Stimulated activated CD4-positive, alpha-beta T cell treated with anti-CD3 and anti-CD28 coated beads, Interleukin-1b, Interleukin-23, amount 100 ng/mL, for 24 hours (primary cell): ENCODE measurements at places on chromosomes 7 and 10.

DNA sequence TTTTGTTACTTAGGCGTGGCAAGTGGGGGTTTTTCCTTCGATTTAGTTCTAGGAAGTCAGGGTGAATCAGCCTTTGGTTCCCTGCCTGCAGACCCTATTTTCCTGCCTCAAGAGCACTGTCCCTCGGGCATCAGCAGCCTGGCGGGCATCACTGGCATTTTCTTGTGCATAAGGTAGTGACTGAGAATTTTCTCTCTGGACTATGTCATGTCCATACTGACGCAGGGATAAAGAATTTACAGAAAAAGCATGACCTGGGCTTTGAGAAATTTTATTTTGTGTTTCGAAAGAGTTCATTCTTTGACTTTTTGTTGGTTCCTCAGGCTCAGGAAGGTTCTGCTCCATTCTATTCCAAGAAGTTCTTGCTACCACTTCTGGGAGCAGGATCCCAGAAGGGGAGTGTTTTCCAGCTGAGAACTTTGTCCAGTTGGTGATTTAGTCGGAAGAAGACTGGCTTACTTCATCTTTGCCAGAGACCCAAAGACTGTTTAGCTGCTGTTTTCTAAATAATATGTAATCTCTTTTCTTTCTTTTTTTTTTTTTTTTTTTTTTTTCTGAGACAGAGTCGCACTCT, 213.9 kb upstream of the SH2B2 start:
- DNase-seq = no peak

- DNase-seq = no peak
Observed at GRCh38 chr10:93553482-93554315, 12.8 kb upstream of the FFAR4 start.

- no peak for DNase-seq
Observed at GRCh38 chr10:62414359-62414758, 40.2 kb downstream of the ZNF365 start.

- DNase-seq = no peak
Observed at GRCh38 chr7:30995536-30995935, 31.8 kb downstream of the GHRHR start.

DNA sequence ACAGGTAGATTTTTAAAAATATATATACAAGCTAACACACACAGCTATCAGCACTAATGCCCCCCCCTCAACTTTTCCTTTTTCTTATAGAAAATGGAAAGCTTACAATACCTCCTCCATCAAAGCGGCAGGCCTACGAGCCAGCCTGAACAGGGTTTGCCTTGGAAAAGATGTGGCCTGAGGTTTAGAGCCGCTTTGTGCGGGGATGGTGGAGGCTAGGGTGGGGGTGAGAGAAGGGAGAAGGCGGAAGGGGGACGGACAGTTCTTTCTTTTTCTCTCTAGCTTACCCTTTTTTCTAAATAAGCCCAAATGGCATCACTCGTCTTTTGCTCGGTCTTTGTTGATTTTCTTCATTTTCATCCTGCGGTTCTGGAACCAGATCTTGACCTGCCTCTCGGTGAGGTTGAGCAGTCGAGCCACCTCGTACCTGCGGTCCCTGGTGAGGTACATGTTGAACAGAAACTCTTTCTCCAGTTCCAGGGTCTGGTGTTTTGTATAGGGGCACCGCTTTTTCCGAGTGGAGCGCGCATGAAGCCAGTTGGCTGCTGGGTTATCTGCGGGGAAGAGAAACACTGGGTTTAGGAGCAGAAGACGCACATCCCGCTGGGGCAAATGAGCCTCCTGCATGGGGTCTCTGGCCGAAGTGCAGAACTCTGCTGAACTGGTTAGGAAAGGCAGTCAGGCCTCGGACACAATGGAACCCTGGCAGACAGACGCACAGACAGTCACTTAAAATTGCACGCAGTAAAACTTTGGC, 1.9 kb downstream of the HOXA9 start:
- no peak for DNase-seq

DNA sequence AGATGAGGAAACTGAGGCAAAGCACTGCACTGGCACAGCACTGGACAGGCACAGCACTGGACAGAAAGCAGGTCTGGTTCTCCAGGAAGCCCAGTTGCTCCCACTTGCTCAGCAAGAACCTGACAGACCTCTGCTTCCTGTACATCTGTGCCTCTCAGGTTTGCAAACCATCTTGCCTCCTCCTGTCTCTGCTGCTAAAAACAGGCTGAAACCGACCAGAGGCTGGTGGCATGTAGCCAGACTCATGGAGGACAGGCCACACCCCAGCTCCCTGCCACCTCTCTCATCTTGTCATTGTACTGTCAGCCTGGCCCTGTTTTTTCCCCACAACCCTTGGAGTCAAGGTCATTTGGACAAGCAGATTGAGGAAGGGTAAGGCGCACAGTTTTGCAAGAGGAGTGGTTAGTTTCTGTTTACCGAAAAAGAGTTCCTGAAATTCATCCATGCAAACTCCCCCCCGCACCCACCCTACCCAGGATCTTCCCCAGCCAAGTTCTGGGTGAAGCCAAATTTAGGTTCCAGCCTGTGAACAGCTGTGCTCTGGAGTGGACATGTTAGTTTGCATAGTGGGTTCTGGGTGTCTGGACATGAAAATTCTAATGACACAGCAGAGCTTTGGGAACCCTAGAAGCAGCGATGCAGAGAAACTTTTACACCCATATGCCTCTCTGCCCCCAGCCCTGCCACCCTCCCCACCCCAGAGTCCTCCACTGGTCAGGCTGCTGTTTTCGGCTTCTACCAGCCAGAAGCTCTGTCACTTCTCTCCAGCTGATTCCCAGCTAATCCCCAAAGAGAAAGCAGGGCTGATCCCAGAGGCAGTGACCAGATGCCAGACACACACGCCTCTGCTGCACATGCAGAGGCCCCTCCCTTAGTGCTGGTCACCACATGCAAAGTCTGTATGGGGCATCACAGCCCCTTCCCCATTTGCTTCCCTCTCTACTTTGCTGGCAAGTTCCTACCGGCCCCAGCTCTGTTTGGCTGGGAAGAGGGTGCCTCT, 8.5 kb upstream of the C10orf105 start:
- no peak for DNase-seq

GRCh38 chr7:107047902-107048782, 3.6 kb downstream of the PRKAR2B start:
- no peak for DNase-seq

DNA sequence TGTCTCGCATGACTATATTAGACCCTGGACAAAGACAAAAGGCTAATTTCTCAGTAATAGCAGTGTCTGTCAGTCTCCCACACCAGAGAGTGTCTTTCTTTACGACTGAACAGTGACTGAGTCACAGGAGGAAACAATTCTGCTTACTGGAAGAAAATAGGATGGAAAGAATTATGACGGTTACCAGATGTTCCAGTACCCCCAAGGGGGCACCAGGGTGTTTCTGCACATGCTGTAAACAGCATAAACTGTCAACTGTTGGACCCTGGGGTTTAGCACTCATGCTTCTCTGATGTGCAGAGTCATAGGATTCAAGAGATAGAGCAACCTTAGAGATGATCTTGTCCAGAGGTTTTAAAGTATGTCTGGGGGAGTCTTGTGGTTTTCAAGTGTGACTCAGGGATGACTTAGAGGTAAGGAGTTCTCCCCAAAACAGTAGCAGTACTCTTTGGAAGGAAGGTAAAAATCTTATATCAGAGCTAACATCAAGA, 291.7 kb downstream of the THSD7A start:
- DNase-seq = no peak

- no peak for DNase-seq
Observed at GRCh38 chr10:72242675-72243074, 26.6 kb upstream of the ASCC1 start.

DNA sequence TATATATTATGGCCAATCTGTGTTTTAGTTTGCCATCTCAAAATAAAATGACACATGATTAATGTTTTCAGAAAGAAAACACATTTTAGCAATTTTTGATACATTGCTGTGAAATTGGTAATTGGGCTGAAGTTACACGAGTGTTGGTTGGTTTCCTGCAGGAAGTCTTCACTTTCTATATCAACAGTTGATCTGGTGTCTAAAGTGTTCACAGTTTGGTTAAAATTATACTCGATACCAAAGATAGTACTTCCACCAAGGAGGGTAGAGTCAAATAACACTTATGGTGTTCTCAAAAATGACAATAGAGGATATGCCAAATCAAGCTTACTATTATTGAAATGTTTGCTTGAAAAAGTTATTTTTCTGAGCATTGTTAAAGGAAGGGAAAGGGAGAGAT, 120.3 kb upstream of the GLCCI1 start:
- no peak for DNase-seq

DNA sequence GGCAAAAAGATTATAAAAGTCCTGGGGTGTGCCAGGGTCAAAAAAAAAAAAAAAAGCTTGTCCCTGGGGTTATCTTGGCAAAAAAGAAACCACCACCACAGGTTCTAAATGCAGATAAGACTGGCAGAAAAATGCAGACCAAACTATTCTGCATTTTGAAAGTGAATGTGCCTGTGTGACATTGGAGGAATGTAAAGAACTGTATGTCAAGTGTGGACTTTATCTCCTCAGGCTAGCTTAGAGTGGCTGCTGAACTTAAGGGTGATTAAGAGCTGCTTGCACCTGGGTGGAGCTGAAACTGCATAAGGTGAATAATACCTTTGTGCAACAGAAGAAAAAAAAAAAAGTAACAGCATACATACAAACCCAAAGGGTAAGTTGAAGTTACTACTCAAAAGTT, 1.3 kb upstream of the NAPEPLD start:
- no peak for DNase-seq

DNA sequence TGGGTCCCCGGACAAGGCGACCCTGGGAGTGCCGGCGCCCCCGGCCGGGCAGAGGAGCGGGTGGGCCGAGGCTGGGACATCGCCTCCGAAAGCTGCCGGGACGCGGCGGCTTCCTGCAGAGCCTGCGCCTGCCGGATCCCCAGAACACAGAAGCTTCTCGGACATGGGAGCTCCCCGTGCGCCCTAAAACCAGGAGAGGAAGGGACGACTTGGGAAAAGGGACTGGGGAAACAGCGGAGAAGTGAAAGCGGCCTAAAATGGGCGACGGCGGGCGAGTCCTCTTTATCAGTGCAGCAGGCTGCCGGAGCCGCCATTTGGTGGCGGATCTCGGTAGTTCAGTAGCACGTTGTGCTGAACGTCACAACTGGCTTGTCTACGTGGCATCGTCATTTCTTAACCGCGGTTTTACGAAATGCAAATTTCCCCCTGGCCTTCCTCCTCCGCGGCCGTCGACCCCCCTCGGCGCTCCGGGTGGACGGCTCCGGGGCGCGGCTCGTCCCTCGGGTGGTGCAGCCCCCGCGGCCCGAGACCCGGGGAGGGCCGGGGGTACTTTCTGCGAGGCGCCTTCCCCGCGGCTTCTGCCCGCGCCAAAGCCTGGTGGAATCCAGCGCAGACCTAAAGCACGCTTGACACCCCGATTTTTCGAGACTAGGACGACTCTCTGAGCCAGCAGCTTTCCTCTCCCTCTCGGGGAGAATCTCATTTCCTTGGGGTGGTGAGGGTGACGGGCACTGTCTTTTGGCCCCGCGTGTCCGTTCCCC, 9.9 kb upstream of the SPAG6 start:
- no peak for DNase-seq

DNA sequence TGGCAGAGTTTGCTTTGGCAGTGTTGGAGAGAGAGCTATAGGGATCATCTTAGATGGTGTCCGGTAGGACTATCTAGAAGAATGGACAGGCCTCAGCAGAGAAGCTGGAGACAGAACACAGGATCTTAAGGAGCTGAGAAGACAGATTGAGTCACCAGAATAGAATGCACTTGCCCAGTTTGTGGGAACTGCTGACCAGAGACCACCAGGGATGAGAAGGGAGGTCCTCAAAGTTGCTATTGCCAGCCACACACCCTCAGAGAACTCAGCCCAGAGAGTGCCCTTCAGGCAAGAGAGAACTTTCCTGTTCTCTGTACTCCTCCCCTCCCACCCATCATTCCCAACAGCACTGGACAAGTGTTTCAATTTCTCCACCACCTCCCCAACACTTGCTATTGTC, 25.3 kb upstream of the GALNT11 start:
- DNase-seq = no peak

GRCh38 chr7:40015790-40016296, 65.8 kb downstream of the CDK13 start:
- DNase-seq = no peak

GRCh38 chr7:26151096-26151495, 902 bp upstream of the NFE2L3 start:
- no peak for DNase-seq

DNA sequence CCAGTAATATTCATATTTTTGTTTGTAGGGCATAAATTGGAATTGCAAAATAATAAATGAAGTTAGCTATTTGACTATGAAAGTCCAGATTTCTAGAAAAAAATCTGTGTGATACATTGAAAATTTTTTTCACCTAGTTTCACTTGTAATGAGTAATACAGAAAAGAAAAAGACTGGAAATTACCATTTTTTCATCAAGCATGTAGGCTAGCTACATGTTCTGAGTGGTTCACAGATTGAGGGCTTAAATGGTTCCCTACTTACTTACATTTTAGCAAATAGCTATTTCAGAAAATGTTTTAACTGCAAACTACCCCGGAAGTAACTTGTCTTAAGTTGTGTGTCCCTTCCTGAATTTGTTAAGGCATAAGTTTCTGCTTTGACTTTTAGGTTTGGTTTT, 396.0 kb downstream of the PHF14 start:
- no peak for DNase-seq

DNA sequence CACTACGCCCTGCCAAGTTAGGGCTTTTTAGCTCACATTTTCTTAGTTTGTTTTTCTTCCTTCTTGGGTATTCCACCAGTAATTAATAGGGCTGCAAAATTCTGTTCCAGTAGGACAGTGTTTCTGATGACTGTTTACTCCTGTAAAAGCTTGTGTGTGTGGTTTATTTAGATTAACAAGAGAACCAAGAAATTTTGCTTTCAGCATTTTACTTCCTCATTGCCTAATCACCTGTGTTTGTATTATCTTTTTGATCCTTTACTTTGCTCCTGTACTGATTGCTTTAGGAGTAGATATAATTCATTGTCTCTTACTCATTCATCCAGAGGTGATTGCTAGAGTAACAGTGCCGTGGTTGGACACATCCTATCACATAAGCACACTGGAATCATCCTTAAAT, 27.7 kb downstream of the TDRD1 start:
- DNase-seq = no peak

DNA sequence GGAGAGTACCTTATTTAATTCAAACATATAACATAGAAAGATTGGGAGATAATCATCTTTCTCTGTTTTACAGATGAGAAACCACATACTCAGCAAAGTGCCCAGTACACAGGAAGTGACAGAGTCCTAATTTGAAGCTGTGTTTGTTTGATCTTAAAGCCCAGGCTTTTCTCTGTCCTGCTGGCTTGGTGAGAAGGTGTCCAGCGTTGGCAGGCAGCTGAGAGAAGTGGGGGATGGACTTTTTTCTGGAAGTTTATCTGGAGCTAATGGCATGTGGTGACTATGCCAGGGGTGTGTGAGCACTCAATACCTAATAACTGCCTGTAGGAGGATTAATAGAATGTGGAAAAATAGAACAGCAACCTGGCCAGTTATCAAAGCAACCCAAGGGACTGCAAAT, 60.8 kb downstream of the NPSR1 start:
- DNase-seq = no peak
